ENCODE measurements at places on chromosomes 2 and 18. TPM values are rescaled to one million over a fixed set of nuclear protein-coding genes. Genes with fewer than 3 reads are reported as not detected.

The RASGRP3 gene
- total RNA-seq: 0.36 TPM

The GRP gene
- total RNA-seq: not detected

The DNAH6 gene
- total RNA-seq: 0.14 TPM

The OSR1 gene
- total RNA-seq: not detected
